ENCODE measurements at places on chromosomes 11 and 22. TPM values are rescaled to one million over a fixed set of nuclear protein-coding genes. Genes with fewer than 3 reads are reported as not detected.

GRCh38 chr11:131504199-131504949 lies 134.0 kb downstream of the NTM start:
- no peak for DNase-seq

Gene MMP26
- not detected for total RNA-seq

DNA sequence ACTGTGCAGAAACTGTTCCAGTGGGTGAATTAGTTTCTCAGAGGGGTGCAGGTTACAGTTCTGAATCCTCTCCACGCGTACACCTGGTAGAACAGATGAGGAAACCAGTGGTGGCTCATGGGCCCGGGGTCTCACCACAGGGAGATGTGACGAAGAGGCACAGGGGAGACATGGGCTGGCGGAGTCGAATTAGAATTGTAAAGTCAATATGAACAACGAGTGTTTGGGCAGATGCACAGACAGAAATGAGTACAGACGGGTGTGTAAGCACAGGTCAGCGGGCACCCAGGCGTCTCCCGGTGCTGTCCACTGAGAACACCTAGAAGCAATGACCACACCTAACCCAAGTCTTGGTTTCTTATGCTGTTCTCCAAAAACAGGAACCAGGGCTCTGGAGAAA lies 41.8 kb downstream of the GNB1L start:
- peak; percentile 57 for DNase-seq

- DNase-seq, result no peak
These were observed 11.8 kb downstream of the MUC2 start for GRCh38 chr11:1086171-1087102.

DNA sequence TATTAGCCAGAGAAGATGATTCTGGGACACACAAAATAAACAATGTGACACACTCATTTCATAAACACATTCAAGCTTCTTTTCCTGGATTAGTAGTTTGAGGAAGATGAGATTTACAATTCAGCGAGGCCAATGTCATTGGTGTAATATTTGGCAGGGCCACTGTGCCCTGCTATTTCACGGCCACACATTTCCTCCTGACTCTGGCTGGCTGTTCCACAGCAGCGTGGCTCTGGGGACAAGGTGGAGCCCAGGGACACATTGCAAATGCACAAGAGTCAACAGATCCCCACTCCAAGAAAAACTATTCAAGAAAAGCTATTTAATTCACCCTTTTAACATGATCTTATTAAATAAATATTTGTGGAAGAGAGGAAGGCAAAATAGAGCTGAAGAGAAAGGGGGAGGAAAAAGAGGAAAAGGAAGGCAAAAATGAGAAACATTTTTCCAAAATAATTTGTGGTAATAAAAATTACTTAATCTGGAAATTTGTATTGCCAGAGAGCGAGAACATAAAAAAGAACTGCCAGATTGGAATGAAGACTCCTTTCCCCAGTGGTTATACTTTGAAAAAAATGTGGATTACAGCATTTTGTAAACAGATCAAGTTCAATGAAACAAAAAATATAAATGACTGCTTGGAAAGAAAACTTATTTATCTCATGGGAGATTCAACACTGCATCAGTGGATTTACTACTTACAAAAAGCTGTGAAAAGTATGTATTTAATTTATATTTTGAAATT lies 27.1 kb downstream of the NXPE2 start:
- no peak for DNase-seq

- no peak for DNase-seq
These were observed at the start of gene GP1BB for GRCh38 chr22:19723232-19723982. TSS of gene GP1BB (plus strand) at chr22:19723539. CDS start at chr22:19723570, 31 bp downstream.

Gene RIC3
- 2.3 TPM for total RNA-seq

DNA sequence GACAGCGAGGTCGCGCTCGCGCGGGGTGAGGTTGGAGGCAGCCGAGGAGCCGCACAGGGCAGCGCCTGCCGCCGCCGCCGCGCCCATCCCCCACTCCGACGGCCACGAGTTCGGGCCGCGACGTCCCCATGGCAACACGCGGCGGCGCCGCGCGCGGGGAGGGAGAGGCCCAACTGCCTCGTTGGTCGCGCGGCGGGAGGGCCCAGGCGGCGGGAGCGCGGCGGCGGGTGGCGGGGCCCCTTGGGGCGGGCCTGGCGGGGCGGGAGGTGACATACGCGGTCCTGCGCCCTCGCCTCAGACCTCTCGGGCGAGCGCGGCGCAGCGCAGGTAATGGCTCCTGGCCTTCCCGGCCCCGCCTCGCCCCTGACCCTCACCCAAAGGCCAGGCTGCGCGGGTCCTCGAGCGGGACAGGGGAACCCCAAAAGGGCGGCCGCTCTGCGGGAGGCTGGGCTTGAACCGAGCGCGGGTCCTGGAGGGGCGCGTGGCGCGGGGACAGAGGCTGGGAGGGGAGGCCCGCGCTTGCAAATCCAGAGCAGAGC lies at the start of gene DEUP1:
DEUP1 (plus strand) TSS at position 297 of the 539 bp plus-strand sequence. CDS start 1,518 bp downstream, outside the sequence.
- DNase-seq, result no peak

All from mesenteric fat pad (tissue), 1 donor.